ENCODE measurements at places on chromosomes 16 and 17.

DNA sequence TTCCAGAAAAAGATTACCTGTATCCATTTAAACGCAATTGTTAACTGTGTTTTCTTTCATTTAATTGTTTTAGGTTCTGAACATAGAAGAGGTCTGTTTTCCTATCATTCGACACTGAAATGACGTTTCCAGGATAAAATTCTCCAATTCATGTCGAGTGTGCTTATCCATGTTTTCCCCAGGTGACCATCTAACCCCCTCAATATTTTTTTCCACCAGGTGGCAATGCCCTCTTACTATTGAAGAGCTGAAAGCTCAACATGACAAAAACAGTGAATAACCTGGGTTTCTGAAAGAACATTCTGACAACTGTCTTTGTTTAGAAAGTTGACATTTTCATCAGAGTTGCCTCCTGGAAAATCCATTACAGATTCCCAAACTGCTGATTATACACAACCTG is 948.7 kb downstream of the KCNJ2 start:
- no peak for DNase-seq

DNA sequence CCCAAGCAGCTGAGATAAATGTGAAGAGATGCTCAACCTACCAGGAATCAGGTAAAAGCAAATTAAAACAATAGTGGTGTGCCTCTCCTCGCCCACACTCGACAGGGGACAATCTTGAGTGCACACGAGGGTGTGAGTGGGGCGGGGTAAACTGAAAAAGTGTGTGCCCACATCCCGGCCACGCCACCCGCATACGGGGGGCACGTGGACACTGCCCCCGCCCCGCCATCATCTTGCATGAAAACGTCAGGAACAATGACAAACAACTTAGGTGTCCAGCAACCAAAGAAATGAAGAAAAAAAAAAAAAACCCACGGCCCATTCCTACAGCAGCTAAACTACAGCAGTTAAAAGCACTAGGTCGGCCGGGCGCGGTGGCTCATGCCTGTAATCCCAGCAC is 14.1 kb downstream of the PEMT start:
- DNase-seq, result no peak

- peak; percentile 31 for DNase-seq
Measured at GRCh38 chr16:66924527-66925321, 611 bp downstream of the RRAD start.

GRCh38 chr17:70865993-70866804 is 696.9 kb downstream of the KCNJ2 start:
- DNase-seq, result no peak

GRCh38 chr17:74123866-74124444 is 79.5 kb upstream of the RPL38 start:
- DNase-seq, result no peak

GRCh38 chr17:31492880-31493655 is 101.6 kb downstream of the RAB11FIP4 start:
- DNase-seq, result peak; percentile 87

DNA sequence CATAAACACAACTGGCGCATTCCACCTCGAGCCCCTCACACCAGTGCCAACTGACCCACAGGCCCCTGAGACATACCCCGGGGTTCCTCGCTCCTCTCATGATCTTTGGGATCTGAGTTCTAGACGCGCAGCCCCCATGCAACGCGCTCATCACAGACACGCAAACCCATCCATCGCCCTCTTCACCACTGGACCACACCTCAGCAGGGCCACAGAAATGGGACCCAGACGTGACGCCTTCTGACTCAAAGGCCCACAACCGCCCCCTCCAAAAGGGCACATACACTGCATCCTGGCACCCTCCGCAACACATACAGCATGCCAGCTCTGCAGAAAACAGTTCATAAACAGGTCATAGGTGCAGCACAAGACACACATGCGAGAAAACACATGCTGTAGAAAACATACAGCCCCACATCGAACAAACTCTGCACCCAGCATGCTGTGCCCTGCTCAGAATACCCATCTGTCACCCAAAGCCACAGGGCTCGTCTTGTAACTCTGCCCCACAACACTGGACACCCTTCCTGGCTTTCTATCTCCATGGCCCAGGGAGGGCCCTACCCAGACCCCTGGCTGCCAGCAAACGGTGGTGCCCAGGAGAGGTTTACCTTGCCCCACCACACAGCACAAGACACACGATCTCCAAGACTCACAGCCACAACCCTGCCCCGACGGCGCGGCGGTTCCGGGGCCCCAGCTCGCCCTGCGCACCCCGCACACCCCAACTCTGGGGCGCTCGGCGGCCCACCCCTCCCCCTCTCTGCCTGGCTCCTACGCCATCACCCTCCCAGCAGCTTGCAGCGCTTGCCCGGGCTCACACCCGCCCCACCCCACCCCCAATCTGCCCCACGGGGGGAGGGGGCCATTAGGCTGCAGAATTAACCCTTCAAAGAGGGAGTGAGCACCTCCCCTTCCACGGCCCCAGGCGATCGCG is 887 bp downstream of the ZBTB4 start:
- peak; percentile 47 for DNase-seq

DNA sequence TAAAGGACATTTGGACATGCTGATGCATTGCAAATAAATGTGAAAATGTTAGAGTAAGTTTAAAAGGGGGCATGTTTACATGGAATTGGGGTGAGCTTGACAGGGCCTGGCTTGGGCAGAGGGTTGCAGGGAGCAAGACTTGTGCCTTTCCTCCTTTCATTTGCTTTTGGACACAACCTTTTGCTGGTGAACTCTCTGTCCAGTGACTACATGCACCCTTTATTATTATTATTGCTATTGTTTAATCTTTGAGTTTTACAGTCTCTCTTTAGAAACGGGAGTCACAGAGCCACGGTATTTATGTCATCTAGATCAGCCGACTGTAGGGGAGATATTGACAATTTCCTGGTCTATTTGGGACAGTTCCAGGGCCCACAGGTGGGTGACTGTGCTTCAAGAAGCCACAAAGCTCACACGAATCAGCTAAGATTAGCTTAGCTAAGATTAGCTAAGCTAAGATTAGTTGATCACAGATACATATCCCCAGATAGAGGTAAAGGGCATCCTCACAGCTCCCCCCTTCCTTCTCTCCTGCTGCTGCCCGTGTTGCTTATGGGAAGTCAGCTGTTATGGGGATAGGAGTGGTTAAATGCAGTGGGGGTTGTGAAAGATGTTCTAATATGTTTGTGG is 28.9 kb upstream of the ETV4 start:
- DNase-seq, result no peak

GRCh38 chr16:66309-67182 is 5.9 kb downstream of the RHBDF1 start:
- DNase-seq, result no peak

Data from T-helper 2 cell (primary cell).